ENCODE measurements at places on chromosomes 12 and 14. TPM values are rescaled to one million over a fixed set of nuclear protein-coding genes. Genes with fewer than 3 reads are reported as not detected.

- no peak overlapping the region for H3K4me3 ChIP-seq
- no peaks in the 10 kb centered on the region for H3K36me3 ChIP-seq
- no peak overlapping the region for H3K27ac ChIP-seq
- no peaks in the 10 kb centered on the region for H3K27me3 ChIP-seq
- no peak for DNase-seq
Observed at GRCh38 chr14:36515896-36516718, 3.9 kb downstream of the NKX2-1 start.

GRCh38 chr12:86254399-86255107 lies 1.6 kb downstream of the MGAT4C start:
- no peak overlapping the region for H3K27ac ChIP-seq
- no peak for DNase-seq
- H3K36me3 ChIP-seq, result no peaks in the 10 kb centered on the region
- H3K4me1 ChIP-seq, result no peaks in the 10 kb centered on the region

- H3K27ac ChIP-seq, result no peak overlapping the region
- no peak for DNase-seq
- H3K27me3 ChIP-seq, result no peaks in the 10 kb centered on the region
- no peaks in the 10 kb centered on the region for H3K4me1 ChIP-seq
- H3K4me3 ChIP-seq, result no peak overlapping the region
Observed at GRCh38 chr14:52473557-52473956, 78.7 kb downstream of the TXNDC16 start.

DNA sequence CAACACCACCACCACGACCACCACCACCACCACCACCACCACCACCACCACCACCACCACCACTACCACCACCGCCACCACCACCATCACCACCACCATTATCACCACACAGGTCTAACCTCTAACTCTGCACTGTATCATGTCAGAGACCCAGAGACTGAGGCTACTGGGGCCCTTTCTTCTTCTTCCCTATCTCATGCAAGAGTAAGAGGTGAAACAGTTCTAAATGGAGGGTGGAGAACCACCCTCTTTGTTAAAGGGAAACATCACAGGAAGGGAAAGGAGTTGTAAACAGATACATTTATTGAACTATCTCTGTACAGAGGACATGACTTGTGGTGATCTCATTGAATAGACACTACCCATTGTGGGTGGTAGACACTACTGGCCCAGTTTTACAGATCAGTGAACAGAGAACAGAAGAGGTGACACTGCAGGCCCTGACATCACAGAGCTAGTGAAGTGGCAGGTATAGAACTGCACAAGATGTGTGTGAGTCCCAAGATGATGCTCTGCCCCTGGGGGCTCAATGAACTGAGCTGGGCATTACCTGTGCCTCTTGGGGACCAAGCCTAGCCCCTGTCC lies 91.6 kb downstream of the FOXN3 start:
- no peaks in the 10 kb centered on the region for H3K4me1 ChIP-seq
- H3K27me3 ChIP-seq, result no peaks in the 10 kb centered on the region
- no peaks in the 10 kb centered on the region for H3K36me3 ChIP-seq

GRCh38 chr14:92686900-92687427 lies 61.5 kb downstream of the LGMN start:
- H3K36me3 ChIP-seq, result no peaks in the 10 kb centered on the region
- H3K4me3 ChIP-seq, result peak overlapping the region; percentile 35
- peaks cover 8% of the 10 kb centered on the region for H3K4me1 ChIP-seq
- H3K27ac ChIP-seq, result no peak overlapping the region
- DNase-seq, result peak; percentile 85
- no peaks in the 10 kb centered on the region for H3K27me3 ChIP-seq

- no peaks in the 10 kb centered on the region for H3K36me3 ChIP-seq
- no peak for DNase-seq
- H3K4me3 ChIP-seq, result no peak overlapping the region
- H3K27ac ChIP-seq, result no peak overlapping the region
Observed at GRCh38 chr12:52687497-52688385, 7.5 kb upstream of the KRT1 start.

- no peak overlapping the region for H3K27ac ChIP-seq
- no peaks in the 10 kb centered on the region for H3K27me3 ChIP-seq
- no peaks in the 10 kb centered on the region for H3K4me1 ChIP-seq
- DNase-seq, result no peak
- no peak overlapping the region for H3K4me3 ChIP-seq
Observed at GRCh38 chr12:17239874-17240273, 633.9 kb upstream of the LMO3 start.

WNT1 gene
- not detected for polyA plus RNA-seq

CCDC175 gene
- not detected for polyA plus RNA-seq

CMAS gene
- 12.8 TPM for polyA plus RNA-seq

GRCh38 chr14:106790189-106791036 lies 1264.0 kb downstream of the TMEM121 start:
- no peak overlapping the region for H3K4me3 ChIP-seq
- no peaks in the 10 kb centered on the region for H3K27me3 ChIP-seq
- DNase-seq, result peak; percentile 93
- H3K36me3 ChIP-seq, result no peaks in the 10 kb centered on the region
- H3K27ac ChIP-seq, result no peak overlapping the region

AMHR2 gene
- 2.5 TPM for polyA plus RNA-seq

DNA sequence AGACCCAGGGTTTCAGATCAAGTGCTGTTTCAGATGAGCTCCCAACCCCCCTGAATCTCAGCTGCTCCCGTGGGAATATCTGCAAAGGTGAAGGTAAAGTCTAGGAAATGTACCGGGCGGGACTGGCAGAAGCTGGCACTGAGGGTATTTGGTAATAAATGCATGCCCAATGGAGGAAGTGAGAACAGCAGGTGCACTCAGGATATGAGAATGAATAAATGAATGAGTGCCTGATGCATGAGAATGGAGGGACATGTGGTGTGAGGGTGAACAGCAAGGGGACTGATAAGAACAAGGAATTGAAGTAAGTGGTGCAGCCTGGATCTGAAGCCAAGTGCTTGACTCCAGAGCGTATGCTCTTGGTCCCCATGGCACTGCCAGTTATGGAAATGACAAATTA lies 11.6 kb downstream of the RAPGEF3 start:
- H3K4me1 ChIP-seq, result no peaks in the 10 kb centered on the region
- H3K27ac ChIP-seq, result no peak overlapping the region
- no peaks in the 10 kb centered on the region for H3K36me3 ChIP-seq

SCAF11 gene
- polyA plus RNA-seq, result 13.8 TPM

- H3K27ac ChIP-seq, result peak overlapping the region; percentile 33
- no peak overlapping the region for H3K4me3 ChIP-seq
- H3K36me3 ChIP-seq, result no peaks in the 10 kb centered on the region
Observed at GRCh38 chr12:118055144-118055557, 5.8 kb downstream of the WSB2 start.

FAM222A gene
- 14.6 TPM for polyA plus RNA-seq

LUM gene
- polyA plus RNA-seq, result 14.3 TPM

DNA sequence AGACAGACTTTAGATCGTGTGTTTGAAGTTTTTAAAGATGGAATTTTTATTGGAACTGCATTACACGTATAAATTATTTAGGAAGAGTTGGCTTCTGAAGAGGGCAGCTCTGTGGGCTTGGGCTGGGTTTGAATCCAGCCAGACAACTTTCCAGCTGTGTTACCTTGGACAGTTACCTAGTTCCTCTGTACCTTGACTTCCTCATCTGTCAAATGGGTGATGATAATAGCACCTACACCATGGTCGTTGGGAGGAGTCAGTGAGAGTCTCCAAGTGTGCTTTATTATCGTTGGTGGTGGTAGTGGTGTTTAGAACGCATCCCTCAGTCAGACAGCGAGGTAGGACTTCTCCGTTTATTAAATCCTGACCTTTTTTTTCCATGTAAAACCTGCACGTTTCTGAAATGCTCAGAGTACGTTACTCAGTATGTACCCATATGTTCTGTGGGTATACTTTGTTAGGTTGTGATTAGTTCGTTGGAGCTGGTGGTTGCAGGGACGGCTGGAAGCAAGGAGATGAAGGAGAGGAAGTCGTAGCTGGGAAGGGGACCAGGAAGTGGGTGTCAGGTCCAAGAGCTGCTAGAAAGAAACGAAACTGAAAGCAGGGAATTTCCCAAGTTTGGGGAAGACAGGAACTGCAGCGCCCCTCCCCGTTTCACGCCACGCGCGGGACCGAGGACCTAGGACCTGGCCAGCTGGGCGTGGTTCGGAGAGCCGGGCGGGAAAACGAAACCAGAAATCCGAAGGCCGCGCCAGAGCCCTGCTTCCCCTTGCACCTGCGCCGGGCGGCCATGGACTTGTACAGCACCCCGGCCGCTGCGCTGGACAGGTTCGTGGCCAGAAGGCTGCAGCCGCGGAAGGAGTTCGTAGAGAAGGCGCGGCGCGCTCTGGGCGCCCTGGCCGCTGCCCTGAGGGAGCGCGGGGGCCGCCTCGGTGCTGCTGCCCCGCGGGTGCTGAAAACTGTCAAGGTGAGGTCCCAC lies at the start of gene OAS3:
OAS3 (plus strand) TSS at position 734 of the 979 bp plus-strand sequence; CDS start at position 791, 57 bp downstream.
- no peaks in the 10 kb centered on the region for H3K36me3 ChIP-seq
- DNase-seq, result peak; percentile 86
- peak within 1 kb of the TSS; percentile 34 for H3K27ac ChIP-seq
- H3K4me3 ChIP-seq, result peak within 1 kb of the TSS; percentile 64
- H3K27me3 ChIP-seq, result no peaks in the 10 kb centered on the region
- H3K4me1 ChIP-seq, result peaks cover 10% of the 10 kb centered on the region

TAS2R50 gene
- polyA plus RNA-seq, result not detected

GRCh38 chr14:99388286-99388685 lies 92.4 kb downstream of the SETD3 start:
- H3K27me3 ChIP-seq, result no peaks in the 10 kb centered on the region
- no peak for DNase-seq
- H3K4me1 ChIP-seq, result no peaks in the 10 kb centered on the region
- no peaks in the 10 kb centered on the region for H3K36me3 ChIP-seq
- H3K4me3 ChIP-seq, result no peak overlapping the region
- no peak overlapping the region for H3K27ac ChIP-seq

GRCh38 chr12:104506676-104507401 lies 50.1 kb downstream of the CHST11 start:
- peaks cover 6% of the 10 kb centered on the region for H3K4me1 ChIP-seq
- H3K27me3 ChIP-seq, result no peaks in the 10 kb centered on the region
- H3K4me3 ChIP-seq, result no peak overlapping the region
- peak; percentile 62 for DNase-seq
- no peak overlapping the region for H3K27ac ChIP-seq
- no peaks in the 10 kb centered on the region for H3K36me3 ChIP-seq

DNA sequence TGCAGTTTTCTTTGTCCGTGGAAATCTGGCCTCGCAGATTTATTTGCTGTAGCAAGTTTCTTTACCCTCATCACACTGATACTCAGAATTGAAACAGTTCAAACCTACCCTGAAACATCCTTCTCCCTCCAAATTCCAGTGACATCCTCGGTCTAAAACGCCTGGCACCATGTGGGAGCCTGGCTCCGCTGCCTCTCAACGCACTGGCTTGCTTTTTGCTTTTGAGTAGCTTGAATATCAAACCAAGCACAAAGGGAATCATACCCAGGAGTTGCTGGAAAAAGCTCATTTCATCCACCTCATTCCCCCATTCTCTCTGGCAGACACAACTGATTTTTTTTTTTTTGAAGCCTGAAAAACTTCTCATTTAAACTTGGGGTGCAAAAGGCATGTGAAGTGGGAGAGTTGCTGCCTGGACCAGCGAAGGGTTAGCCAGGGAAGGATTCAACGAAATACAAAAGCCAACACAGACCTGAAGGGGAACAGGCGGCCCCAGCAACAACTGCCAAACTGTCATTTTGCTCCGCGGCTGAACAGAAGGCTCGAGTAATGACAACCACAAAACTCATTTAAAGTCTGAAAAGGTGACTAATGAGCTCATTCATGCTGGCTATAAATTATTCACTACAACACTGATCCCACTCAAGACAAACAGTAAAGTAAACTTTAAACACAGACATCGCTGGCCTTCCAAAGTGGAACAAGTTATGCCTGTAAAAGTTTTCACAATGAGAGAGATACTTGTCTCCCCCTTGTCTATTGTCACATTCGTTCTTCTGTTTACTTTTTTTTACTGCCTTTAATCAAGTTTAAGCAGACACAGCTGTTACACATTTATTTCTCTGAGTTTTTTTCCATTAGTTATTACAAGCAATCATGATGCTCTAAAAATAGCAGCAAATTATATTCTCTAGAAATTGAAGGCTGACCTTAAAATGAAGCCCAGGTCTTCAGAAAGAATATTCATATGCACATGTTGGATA lies 12.5 kb upstream of the FOXN3 start:
- no peaks in the 10 kb centered on the region for H3K27me3 ChIP-seq
- H3K27ac ChIP-seq, result peak overlapping the region; percentile 67
- no peaks in the 10 kb centered on the region for H3K36me3 ChIP-seq
- no peak for DNase-seq

GARIN6 gene
- polyA plus RNA-seq, result not detected

DNA sequence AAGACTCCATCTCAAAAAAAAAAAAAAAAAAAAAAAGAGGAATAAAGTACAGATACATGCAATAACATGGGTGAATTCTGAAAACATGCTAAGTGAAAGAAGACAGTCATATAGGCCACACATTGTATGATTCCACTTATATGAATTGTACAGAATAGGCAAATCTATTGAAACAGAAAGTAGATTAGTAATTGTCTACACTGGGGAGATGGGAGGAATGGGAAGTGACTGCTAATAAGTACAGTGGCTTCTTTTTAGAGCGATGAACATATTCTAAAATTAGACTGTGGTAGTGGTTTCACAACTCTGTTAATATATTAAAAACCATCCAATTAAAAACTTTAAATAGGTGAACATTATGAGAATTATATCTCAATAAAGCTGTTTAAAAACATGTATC lies 74.4 kb downstream of the ANKS1B start:
- no peak overlapping the region for H3K27ac ChIP-seq
- H3K27me3 ChIP-seq, result no peaks in the 10 kb centered on the region
- no peaks in the 10 kb centered on the region for H3K36me3 ChIP-seq
- H3K4me1 ChIP-seq, result no peaks in the 10 kb centered on the region
- H3K4me3 ChIP-seq, result no peak overlapping the region

DNA sequence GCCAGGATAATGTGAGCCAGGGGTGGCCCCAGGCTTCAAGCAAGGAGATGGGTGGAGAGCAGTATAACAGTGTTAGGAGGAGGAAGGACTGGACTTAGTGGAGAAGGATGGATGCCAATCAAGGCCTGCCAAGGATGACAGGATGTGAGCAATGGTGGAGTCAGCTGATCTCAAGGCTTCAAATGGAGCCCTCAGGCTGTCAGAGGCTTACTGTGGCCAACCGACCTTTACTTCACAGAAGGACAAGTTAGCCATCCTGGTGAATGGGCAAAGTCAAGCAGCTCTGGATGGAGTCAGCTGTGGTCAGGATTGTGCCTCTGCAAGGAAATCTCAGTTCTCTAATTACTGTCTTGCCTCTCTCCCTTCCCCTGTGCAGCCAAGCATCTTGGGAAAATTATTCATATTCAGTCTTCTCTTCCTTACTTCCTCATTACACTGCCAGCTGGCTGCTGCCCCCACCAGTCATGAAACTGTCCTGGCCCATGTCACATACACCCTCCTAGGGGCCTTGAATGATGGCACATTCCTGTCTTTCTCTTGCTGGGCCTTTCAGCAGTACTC lies 7.6 kb upstream of the STAT6 start:
- no peak overlapping the region for H3K4me3 ChIP-seq
- H3K36me3 ChIP-seq, result no peaks in the 10 kb centered on the region
- H3K27me3 ChIP-seq, result no peaks in the 10 kb centered on the region
- H3K4me1 ChIP-seq, result no peaks in the 10 kb centered on the region
- DNase-seq, result no peak

DNA sequence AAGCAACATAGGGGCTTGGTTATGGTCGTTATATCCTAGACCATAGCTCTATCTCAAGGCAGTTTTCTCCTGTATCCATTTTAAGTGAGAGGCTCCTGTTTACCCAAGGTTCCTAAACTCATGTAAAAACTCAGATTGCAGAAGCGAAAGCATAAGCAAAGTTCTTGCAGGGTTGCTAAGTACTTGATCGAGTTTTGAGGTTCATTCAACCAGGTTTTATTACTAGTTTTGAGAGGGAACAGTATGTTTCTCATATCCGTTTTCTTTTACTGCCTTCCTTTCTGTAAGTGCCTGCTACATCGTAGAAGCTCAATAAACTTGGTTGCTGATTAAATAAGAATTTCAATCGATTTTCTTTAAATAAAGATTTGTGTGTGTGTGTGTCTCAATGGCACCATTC lies 5.1 kb downstream of the AKAP3 start:
- no peak overlapping the region for H3K27ac ChIP-seq
- DNase-seq, result no peak
- no peaks in the 10 kb centered on the region for H3K36me3 ChIP-seq

B4GALNT3 gene
- polyA plus RNA-seq, result 13.6 TPM

Measured in pancreas (tissue), 10 donors.